ENCODE measurements at places on chromosomes 13 and 19.

DNA sequence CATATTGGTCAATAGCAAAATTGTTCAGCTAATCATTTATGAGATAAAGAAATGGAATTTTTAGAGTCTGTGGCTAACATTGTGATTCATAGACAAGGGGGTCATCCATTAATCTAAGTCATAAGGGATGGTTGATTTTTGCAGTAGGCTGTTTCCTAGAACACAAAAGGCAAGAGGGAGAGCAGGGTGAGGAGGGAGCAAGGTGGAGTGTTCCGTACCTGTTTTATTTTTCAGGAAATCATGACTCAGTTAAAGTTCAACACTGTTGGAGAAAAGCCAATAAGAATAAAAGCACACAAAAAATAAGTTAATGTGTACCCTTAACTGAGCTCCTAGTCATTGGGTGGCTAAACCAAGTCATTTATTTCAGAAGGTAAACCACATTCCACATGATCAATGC, 512.4 kb upstream of the ATXN8OS start:
- no peaks in the 10 kb centered on the region for H3K4me1 ChIP-seq
- no peak overlapping the region for H3K27ac ChIP-seq
- no peaks in the 10 kb centered on the region for H3K36me3 ChIP-seq
- no peak for DNase-seq

DNA sequence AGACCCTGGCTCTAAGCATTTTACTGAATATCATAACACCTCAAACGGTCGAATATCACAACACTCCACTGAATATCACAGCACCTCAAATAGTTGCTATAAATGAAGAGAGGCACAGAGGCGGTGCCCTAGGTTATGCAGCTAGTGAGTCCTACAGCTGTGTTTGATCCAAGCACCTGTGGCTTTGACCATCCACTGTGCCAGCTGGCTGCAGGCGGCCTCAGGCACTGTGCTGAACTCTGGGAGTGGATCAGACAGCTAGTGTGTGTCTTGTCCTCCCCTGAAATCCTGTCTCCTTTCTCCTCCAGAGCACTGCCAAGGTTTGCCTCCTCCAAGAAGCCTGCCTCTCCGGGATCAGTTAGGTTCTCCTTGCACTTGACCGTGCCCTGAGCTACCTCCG, 7.3 kb downstream of the NOSIP start:
- peaks cover 2% of the 10 kb centered on the region for H3K36me3 ChIP-seq
- H3K27me3 ChIP-seq: no peaks in the 10 kb centered on the region
- H3K4me3 ChIP-seq: no peak overlapping the region
- DNase-seq: no peak
- H3K4me1 ChIP-seq: peaks cover 13% of the 10 kb centered on the region
- H3K27ac ChIP-seq: no peak overlapping the region

DNA sequence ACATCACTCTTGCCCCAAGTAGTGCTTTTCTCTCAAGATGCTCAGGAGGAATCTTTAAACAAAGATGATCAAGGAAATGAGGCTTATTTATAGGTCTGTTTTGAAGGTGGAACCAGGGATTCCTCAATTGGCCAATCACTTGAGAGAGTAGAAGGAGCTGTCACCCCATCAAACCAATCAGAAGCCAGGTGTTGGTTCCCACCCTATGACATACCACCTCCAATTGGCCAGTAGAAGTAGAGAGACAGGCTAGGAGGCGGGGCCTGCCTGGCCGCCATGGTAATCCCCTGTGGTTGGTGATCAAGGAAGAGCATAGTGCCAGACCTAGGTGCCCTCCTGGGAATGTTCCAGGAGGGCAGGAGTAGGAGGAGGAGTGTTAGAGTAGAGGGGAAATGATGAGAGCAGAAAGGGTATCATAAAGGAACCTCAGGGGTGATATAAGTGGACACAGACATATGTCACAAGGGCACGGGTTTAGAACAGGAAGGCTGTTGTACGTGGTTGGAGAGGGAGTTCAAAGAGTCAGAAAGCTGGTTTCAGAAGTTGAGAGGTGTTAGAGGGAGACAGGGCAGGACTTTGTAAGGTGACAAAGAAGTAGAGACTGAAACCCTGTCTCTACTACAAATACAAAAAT, 10.5 kb downstream of the PMIS2 start:
- no peak for DNase-seq
- H3K4me3 ChIP-seq: no peak overlapping the region
- no peaks in the 10 kb centered on the region for H3K4me1 ChIP-seq
- peaks cover 10% of the 10 kb centered on the region for H3K27me3 ChIP-seq

DNA sequence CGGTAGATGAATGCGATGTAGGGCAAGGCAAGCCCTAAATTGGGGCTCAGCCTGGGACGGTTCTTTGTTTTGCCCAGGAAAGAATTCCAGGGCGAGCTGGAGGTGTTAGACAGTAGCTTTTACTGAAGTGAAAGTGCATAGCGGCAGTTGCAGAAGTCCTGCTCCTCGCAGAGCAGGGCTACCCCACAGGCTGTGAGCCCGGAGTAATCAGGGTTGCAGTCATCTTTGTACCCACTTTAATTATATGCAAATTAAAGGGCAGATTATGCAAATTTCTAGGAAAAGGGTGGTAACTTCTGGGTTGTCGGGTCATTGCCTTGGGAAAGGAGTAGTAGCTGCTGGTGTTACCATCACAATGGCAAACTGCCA, 30.5 kb downstream of the VAV1 start:
- DNase-seq: peak; percentile 29
- peaks cover 6% of the 10 kb centered on the region for H3K36me3 ChIP-seq
- H3K4me3 ChIP-seq: peak overlapping the region; percentile 93
- H3K27me3 ChIP-seq: no peaks in the 10 kb centered on the region
- peak overlapping the region; percentile 92 for H3K27ac ChIP-seq

- no peaks in the 10 kb centered on the region for H3K27me3 ChIP-seq
- H3K4me1 ChIP-seq: no peaks in the 10 kb centered on the region
- DNase-seq: no peak
- H3K27ac ChIP-seq: no peak overlapping the region
- no peaks in the 10 kb centered on the region for H3K36me3 ChIP-seq
These were observed 362.9 kb upstream of the PCDH20 start for GRCh38 chr13:61778531-61778930.
